HuH-7 (cell line): ENCODE measurements at places on chromosomes 6 and 20.
A peak's percentile ranks its signal among the peaks of the same experiment; 100 is the strongest.

GRCh38 chr6:151440498-151440897 lies 11.4 kb downstream of the RMND1 start:
- no peak for DNase-seq

DNA sequence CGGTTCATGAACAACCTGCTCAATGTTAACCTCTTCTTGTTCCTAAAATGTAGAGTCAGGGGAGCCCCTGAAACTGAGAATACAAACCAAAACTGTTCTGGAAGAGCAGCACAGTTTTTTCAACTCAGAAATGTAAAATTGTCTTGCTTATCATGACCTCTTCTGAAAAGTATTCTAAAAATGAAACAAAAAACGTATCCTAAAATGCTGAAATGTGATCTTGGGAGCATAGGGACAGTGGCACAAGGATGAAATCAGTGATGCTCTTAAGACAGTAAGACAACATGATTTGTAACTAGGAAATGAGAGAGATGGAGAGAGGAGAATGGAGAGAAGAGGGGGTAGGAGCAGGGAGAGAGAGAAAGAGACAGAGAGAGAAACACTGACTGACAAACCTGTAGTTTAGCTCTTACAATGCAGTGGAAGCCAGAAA lies 27.5 kb downstream of the NCOA7 start:
- no peak for DNase-seq

DNA sequence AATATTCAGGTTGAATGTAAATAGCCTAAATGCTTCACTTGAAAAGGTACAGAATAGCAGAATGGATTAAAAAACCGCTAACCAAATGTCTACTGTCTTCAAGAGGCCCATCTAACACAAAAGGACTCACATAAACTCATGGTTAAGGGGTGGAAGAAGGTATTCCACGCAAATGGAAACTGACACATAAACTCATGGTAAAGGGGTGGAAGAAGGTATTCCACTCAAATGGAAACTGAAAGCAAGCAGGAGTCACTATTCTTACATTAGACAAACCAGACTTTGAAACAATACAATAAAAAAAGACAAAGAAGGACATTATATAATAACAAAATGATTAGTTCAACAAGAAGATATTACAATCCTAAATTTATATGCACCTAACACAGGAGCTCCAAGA lies 38.3 kb upstream of the PKIB start:
- no peak for DNase-seq

- DNase-seq: no peak
These were observed 38.2 kb downstream of the ZNF341 start for GRCh38 chr20:33770005-33770404.

GRCh38 chr6:111788379-111789276 lies 84.6 kb downstream of the FYN start:
- DNase-seq: peak; percentile 48

DNA sequence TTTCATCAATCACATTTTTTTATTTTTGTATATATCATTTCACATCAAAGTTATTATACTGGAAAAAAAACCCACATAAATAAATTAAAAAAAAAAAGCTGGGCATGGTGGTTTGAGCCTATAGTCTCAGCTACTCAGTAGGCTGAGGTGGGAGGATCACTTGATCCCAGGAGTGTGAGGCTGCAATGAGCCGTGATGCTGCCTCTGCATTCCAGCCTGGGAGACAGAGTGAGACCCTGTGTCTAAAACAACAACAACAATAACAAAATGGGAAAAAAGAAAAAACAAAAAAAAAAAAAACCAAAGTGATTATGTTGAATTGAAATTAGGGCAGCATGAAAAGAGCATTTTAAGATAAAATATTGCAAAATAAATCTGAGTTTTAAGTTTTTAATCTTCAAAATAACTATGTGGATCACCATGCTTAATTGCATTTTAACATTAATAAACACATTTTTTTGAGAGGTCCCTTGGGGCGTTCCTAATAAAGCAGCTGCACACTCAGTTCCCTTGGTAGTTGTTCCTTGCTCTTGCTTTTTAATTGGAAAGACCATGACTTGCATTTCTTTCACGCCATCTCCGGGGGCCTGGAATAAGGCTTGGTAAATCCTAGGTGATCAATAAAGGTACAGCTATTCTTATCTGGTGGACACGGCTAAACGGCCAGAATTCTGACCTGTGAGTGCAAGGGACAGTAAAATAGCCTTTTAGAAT lies 15.1 kb downstream of the NOX3 start:
- DNase-seq: no peak

DNA sequence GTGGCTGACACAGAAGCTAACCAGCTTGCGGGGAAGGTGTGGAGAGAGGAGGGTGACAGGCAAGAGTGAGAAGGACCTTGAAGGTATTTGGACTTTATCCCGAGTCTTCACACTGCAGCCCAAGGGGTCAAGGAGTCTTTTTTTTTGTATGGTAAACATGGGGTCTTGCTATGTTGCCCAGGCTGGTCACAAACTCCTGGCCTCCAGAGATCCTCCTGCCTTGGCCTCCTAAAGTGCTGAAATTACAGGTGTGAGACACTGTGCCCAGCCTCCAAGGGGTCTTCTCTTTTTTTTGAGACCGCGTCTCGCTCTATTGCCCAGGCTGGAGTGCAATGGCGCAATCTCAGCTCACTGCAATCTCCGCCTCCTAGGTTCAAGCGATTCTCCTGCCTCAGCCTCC lies 9.2 kb downstream of the SOX12 start:
- DNase-seq: no peak

- no peak for DNase-seq
These were observed 1097.2 kb upstream of the GJE1 start for GRCh38 chr6:141035312-141036200.

DNA sequence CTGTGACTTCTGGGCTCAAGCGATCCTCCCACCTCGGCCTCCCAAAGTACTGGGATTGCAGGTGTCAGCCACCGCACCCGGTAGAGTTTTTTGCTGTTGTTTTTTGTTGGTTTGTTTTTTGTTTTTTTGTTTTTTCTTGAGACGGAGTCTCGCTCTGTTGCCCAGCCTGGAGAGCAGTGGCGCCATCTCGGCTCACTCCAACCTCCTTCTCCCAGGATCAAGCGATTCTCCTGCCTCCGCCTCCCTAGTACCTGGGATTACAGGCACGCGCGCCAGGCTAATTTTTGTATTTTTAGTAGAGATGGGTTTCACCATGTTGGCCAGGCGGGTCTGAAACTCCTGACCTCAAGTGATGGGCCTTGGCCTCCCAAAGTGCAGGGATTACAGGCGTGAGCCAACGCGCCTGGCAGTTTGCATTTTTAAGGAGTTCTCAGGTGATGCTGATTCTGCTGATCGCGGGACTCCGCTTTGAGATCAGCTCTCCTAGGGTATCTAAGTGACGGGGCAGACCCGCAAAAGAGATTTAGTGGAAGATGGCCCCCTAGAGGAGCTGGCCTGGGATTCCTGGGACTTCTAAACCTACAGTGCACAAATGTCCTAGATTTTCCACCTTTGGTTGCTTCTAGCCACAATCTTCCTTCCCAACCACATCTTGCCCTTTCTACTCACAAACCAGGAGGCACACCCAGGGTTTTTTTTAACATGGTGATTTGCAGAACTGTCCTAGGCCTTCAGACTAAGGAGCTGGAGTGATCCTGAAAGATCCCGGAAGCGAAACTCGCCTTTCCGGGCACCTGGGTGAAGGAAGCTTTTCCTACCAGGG lies 45.2 kb downstream of the DPPA5 start:
- DNase-seq: no peak

DNA sequence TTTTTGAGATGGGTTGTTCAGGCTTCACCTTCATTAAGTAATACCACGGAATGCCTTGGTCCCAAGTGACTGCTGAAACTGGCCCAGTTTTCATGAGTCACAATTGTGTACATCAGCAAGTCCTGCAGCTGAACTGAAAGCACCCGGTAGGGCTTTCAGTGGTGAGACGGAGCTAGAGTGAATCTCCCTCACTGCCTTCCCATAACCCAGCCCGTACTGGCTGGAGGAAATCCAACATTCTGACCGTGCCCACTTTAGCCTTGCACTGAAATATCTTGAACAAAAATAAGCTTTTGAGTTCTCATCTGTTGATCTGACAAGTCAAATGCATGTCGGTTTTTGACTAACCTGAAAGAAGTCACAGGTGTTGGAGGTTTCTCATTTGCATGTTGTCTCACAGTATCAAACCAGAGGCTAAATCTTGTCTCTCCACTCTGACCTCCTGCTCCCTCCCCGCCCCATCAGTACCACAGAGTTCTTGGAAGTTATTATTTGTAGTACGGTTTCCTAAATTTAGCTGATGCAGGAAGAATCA lies 35.9 kb downstream of the DUSP22 start:
- DNase-seq: no peak

- peak; percentile 50 for DNase-seq
These were observed 303 bp downstream of the MBOAT1 start for GRCh38 chr6:20211941-20212391.

GRCh38 chr6:13796781-13797180 lies 17.6 kb downstream of the MCUR1 start:
- DNase-seq: no peak

DNA sequence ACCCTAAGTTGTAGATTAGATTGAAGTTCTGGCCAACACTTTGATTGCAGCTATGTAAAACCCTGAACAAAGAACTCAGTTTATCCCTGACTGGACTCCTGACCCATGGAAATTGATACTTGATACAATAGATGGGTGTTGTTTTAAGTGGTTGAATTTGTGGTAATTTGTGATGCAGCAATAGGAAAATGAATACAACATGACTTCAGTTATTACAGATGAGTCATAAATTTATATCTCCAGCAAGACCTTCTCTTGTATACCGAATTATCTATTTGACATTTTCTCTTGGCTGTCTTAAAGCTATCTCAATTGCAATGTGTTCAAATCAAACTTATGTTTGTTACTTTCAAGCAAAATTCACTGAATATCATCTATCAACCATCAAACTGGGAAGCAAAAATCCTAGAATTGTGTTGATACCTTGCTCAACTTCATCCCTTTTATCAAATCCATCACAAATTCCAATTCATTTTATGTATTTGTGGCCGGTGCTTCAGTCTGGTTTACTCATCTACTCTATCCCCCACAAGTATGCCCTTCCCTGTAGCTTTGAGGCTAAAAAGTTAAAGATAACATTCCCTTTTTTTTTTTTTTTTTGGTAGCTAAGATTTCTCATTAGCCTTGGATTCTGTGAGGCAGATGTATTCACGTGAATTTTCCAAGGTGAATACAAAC lies 129.4 kb upstream of the CENPW start:
- no peak for DNase-seq

GRCh38 chr6:90350689-90351554 lies 54.3 kb upstream of the BACH2 start:
- no peak for DNase-seq

DNA sequence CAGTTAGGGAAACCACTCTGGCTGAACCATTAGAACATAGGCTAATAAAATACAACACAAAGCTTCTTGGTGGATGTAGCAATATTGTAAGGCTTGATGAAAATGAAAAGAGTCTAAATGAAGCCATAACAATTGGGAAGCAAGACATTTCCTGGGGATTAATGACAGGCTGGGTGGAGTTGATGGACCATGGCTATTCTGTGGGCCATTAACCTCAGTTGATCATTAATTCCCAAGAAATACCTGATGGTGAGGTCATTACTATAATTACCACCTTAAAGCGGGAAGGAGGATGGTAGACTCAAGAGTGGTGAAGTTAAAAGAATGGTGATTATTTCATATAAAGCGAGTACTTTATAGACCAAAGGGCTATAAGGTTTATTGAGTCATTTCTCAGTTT lies 455.8 kb upstream of the MAP3K7 start:
- DNase-seq: no peak

GRCh38 chr6:113394216-113394615 lies 462.9 kb upstream of the MARCKS start:
- DNase-seq: no peak

DNA sequence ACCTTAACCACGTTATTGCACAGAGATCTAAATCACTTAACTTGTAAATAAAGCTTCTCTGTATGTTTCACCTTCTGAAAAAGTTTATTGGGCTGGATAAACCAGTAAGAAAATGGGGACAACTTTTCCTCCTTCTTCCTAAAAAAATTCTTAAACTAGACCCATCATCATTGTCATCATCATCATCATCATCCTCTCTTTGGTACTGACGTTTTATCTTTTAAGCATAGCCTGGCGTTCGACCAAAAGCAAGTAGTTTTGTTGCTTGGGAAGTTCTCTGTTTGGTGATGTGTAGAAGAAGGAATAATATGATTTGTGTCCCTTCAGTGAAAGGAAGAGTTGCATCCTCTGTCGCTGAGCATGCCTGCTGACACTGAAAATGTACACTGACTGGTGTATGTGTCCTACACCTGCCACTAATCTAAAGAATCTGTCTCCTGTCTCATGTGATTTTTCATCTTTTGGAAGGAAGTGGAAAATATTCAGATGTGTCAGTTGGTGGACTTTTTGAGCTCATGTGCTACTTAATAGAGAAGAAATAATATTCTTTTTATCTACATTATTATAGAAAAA lies 2.5 kb downstream of the CLVS2 start:
- no peak for DNase-seq

- no peak for DNase-seq
These were observed 382.7 kb downstream of the UTRN start for GRCh38 chr6:144667532-144668503.

- no peak for DNase-seq
These were observed 91.1 kb downstream of the SMOC2 start for GRCh38 chr6:168532070-168532469.

- DNase-seq: no peak
These were observed 75.6 kb downstream of the IRF4 start for GRCh38 chr6:467111-467510.

DNA sequence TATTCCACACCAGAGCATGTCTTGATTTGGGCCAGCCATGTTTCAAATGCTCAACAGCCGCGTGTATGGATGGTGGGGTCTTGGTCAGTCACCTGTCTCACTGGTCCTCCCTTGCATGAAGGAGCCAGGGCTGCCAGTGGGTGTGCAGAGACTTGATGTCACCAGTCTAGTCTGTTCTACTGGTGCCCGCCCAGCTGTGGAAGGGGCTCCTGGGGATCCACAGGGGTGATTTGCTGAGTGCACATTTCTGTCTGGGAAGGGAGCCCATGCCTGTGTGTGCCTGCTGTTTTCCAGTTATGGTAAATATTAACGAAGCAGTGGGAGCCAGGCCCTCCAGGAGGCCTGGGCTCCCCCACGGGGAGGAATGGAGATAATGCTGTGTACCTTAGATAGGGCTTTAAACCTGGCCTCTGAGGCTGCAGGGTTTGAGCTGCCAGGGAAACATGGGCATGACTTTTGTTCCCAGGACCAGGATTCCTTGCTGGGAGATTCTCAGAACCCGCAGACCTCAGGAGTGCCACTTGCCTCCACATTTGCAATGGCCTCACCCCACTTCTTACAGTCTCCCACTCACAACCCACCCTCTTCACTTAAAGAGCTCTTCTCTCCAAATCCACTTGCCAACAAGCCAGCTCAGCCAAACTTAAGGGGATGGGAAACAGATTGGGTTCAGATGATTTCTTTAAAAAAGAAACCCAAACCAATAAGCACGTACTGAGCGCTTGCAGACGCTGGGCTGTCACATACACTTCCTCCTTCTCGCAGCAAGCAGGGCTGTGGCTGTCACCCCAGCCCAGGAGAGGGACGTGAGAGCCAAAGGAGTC lies 54.1 kb downstream of the VEGFA start:
- DNase-seq: peak; percentile 65

- no peak for DNase-seq
These were observed 121.1 kb upstream of the ASF1A start for GRCh38 chr6:118772886-118773285.
